ENCODE measurements at places on chromosomes 1 and 21.

- DNase-seq: peak; percentile 60
Observed at GRCh38 chr1:238191170-238191569, 300.4 kb upstream of the ZP4 start.

GRCh38 chr1:191895462-191896058 is 262.7 kb upstream of the RGS18 start:
- no peak for DNase-seq

GRCh38 chr1:214215583-214215982 is 65.4 kb upstream of the SMYD2 start:
- DNase-seq: no peak

DNA sequence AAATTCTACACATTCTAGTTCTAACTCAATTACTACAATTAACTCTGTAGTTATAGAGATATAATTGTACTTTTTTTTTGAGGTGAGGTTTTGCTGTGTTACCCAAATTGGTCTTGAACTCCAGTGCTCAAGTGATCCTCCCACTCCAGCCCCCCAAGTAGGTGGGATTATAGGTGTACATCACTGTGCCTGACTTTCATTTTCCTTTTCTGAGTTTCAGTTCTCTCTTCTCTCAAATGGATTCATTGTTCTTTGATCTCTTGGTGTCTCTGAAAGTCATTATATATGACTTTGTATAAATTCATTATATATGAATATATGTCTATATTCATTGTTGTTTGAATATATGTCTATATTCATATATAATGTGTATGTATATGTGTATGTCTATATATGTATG is 74.0 kb upstream of the GALNT2 start:
- no peak for DNase-seq

- peak; percentile 63 for DNase-seq
Observed at GRCh38 chr1:198657550-198658064, 18.8 kb downstream of the PTPRC start.

- no peak for DNase-seq
Observed at GRCh38 chr1:7261490-7261889, 476.2 kb downstream of the CAMTA1 start.

DNA sequence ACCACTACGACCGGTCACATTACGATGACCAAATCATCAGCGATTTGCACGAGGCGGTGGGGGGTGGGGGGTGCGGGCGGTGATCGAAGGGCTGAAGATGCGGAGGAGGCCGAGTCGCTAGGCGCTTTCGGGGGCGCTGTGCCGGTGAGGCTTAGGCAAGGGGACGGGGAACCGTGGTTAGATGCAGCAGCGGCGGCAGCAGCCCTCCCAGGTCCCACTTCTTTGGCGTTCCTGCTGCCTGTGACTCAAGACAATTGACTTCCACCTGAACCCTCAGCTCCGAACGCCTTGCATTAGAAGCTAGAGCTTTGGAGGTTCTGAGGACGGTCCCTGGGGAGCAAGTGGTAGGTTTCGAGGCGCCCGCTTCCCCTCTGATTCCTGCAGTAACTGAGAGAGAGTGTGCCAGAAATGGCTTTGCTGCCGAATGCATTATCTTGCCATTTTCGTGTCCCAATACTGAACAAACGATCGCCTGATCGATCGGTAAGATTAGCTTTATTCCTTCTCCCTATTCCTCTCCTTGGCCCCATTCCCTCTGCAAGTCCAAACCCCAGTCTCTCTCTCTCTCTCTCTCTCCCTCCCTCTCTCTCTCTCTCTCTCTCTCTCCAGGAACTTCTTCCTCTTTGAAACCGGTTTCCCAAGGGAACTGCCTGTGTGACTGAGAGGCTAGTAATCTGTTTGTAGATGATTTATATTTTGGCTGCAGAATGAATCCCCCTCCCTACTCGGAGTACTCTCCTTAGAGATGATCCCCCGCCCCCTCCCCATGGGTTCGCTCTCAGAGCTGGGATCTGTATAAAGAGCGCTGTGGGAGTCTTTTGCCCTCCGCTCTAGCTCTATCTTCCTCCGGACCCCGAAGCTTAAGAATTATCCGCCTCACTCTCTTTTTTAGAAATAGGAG is 735 bp upstream of the BRINP3 start:
- DNase-seq: no peak

GRCh38 chr21:43994646-43995045 is 17.5 kb upstream of the TRAPPC10 start:
- DNase-seq: no peak

- DNase-seq: no peak
Observed at GRCh38 chr1:9314111-9314510, 21.4 kb downstream of the SPSB1 start.

DNA sequence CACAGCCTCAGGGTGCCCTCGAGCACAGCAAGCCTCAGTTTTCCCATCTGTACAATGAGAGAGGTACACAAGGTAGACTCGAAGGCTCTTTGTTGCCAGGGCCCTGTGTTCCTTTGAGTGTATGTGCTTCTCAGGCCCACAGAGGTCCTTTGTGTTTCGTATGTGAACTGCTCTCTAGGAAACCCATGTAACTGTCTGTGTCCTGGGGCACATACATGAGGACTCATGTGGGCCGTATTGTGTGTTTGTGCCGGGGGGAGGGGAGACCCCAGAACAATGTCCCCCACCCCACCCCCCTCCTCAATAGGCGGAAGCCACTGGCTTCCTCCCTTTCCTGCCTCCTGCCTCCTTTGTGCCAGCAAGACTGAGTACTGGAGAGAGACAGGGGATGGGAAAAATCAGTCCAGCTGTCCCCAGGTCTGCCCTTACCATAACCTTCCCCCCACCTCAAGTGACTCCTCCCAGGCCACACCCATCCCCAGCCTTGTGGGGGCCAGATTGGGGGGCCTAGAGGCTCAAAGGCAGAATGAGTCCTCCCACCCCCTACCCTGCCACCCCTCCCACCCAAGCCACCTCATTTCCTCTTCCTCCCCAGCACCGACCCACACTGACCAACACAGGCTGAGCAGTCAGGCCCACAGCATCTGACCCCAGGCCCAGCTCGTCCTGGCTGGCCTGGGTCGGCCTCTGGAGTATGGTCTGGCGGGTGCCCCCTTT is at the start of gene TIE1:
TSS of gene TIE1 (plus strand) at position 605 of the 717 bp plus-strand sequence. CDS start at position 695, 90 bp downstream.
- DNase-seq: peak; percentile 19

- no peak for DNase-seq
Observed at GRCh38 chr21:44496564-44497550, 41.5 kb downstream of the LRRC3 start.

- DNase-seq: no peak
Observed at GRCh38 chr1:171014880-171015279, 75.8 kb upstream of the FMO3 start.

GRCh38 chr1:89277725-89278124 is 5.1 kb upstream of the GBP5 start:
- DNase-seq: no peak

DNA sequence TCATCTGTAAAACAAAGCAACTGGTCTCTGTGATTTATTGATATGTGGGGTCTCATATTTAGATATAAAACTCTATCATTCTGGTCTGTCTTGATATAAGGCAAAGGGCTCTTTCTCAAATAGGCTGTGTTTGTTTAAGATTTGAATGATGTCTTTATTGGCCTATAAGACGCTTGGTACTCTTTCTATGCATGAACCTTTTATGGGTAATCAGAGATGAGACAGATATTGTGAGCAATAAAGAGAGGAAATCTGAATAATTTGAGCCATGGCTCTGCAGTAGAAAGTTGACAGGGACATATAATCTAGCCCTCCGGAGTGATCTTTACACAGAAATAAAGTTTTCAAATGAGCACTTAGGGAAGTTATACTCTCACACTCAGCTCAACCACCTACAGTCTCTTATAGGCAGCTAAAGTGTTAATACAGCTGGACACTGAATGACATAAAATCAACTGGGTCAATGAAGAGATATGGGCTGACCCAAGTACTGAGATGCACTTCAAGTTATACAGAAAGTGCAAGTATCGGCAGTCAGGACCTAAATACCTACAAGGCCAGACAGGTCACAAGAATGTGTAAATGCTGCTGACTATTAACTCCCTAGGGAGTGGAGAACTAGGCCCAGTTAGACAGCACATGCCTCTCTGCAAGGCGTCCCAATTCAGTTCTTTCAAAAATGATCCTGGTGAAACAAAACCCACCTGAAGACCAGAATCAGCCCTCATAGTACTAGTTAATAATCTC is 111.0 kb downstream of the PTPN14 start:
- DNase-seq: no peak

DNA sequence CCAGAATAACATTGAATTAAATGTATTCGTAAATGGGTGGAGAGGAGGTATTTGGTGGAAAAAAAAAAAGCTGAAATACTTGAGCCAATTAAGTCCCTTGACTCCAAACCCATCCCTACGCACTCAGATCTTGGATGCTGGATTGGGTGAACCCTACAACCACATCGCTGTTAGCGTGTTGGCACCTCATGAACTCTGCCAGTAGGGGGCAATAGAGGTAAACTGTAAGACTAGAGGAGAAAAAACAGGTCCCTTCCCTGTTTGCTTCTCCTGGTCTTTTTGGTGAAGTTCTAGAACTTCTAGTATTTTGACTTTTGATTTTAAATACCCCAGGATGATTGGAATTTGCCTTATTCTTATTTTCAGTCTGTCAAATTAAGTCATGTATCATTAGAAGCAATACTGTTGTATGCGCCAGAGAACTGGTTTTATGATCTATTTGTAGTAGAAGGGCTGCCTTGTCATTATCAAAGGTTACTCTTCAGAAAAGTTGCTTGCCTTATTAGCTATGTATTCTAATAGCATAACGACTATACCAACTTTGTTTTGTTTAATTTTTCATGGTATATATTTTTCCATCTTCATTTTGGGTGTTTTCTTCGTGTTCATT is 1.9 kb upstream of the OR13G1 start:
- DNase-seq: peak; percentile 80

DNA sequence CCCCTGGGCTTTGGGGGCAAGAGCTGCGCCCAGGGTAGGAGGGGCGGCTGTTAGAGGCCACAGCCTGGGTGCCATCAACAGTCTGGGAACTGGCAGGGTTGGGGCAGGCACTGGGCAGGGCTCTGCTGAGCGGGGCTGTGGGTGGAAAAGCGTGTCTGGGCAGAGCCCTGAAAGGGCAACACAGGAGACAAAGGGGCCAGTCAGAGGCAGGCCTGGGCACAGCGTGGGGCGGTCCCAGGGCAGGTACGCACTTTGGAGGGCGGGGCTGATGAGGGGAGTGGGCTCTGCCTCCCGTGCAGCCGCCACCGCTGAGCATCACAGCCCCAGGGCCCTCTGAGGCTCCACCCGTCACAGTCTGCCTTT is 13.9 kb downstream of the CELSR2 start:
- no peak for DNase-seq

- DNase-seq: no peak
Observed at GRCh38 chr1:57887964-57888491, 464.2 kb upstream of the DAB1 start.

GRCh38 chr1:64983110-64983509 is 16.8 kb upstream of the JAK1 start:
- DNase-seq: no peak

- no peak for DNase-seq
Observed at GRCh38 chr1:58524353-58524945, 22.1 kb downstream of the OMA1 start.

DNA sequence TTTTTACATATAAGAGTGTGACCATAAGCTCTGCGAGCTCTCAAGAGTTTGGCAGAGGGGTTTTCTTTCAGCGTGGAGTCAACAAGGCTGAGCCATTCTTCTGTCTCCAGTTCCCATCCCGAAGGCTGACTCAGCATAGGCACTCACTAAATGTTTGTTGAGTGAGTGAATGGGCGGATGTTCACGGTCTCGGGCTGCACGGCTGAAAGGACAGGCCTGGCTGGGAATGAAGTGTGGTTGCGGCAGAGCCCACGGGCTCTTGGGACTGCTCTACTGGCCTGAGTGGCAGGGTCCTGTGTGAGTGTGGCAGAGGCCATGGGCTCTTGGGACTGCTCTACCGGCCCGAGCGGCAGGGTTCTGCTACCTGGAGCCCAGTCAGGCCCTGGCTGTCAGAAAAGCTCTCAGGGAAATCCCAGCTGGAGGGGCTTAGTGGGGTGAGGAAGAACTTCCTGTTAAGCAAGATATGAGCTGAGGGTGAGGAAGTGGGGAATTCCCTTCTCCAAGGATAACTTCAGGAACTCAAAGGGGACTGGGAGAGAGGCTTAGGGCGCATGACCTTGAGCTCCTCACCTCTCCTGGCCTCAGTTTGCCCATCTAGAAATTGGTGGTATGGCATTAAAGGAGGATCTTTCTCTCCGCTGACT is 56.6 kb upstream of the C1orf174 start:
- no peak for DNase-seq

DNA sequence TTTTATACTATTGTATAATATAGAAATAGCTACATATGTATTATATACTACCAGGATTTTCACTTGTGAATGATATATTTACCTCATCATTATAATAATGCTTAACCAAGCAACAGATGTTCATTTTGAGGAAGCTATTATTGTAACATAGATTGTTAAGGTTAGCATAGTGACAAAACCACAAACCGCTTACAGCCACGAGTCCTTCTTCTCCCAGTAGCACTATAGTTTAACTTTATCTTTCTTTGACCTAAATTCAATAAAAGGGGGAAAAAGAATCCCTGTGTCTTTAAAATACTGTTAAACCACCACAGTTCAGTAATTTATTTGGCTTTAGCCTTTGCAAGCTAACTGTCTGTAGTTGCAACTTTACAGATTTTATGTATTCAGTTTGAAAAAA is 1039.4 kb upstream of the B3GALT2 start:
- peak; percentile 88 for DNase-seq

GRCh38 chr1:43329995-43330751 is 7.4 kb upstream of the MPL start:
- peak; percentile 90 for DNase-seq

GRCh38 chr1:172637522-172637921 is 21.4 kb upstream of the FASLG start:
- no peak for DNase-seq

DNA sequence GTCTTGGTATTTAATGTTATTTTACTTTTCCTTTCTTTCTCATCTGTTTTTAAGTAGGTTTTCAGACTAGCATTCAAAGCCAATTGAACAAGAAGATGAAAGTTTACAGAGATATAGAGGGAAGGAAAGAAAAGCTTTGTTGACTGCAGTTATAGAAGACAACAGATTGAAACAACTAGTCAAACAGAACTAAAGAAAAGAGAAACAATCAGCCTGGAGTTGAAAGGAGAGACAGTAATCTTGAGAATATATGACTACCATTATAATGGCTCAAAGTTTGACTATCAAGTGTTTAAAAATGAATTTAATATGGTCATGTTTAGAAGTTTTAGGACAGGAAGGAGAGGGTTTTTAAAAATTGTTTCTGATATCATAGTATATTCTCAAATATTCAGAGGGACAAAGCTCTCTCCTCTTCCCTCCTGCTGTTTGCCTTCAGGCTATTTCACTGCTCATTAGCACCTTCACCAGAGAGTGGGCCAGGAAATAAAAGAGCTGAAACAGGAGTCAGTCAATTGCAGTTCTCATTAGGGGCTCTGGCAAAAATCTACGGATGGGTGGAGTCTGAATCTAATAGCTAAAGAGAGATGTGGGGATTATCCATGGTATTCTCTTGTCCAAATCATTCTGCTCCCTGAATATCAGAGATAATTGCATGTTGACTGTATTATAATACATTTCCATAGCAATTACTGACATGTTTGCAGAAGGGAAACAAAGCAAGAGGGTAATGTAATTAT is 577.8 kb downstream of the BRINP3 start:
- no peak for DNase-seq

- DNase-seq: no peak
Observed at GRCh38 chr1:96482616-96483015, 239.0 kb upstream of the PTBP2 start.
